Activated CD4-positive, alpha-beta T cell treated with anti-CD3 and anti-CD28 coated beads for 24 hours (primary cell): ENCODE measurements at places on chromosomes 11 and 22.

GRCh38 chr11:100093698-100094097, 593.4 kb upstream of the ARHGAP42 start:
- no peak for DNase-seq

GRCh38 chr11:126683766-126684728, 316.5 kb downstream of the KIRREL3 start:
- DNase-seq: no peak

DNA sequence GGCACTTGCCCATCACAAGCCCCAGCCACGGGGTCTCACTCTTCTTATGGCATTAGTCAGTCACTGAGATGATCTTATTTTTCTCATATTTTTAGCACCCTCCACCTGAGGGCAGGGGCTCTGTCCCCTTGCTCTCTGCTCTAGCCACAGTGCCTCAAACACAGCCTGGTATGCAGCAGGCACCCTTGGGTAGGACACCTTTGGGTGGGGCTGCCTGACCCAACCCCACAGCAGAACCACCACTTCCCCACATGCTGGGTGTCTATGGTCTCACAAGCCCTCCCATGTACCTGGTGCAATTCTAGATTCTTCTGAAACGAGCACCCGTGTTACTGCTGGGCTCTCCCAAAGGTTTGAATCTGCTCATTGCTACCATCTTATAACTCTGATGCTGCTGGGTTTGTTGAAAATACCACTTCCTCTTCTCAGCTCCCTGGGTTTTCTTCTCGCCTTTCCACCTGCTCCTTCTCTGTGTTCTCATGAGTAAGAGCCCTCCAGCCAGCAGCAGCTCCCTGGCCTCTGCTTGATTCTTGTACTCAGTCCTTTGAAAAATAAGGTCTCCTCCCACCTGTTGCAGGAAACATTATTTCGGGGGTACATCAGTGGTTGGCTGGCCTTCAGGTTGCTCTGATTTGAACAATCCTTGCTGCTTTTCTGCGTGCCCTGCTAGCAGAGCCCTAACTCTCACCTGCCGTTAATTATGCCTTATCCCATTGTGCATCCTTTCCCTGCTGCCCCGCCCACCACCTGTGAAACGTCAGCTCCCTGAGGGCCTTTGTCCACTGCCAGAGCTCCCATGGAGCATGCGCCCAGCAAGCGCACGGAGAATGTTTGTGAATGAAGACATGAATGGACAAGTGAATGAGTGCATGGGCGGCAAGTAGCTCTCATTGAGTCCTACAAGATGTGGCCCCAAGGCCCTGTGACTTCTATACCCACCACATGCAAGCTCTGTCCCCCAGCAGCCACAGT, 1181.6 kb downstream of the TBC1D22A start:
- no peak for DNase-seq

DNA sequence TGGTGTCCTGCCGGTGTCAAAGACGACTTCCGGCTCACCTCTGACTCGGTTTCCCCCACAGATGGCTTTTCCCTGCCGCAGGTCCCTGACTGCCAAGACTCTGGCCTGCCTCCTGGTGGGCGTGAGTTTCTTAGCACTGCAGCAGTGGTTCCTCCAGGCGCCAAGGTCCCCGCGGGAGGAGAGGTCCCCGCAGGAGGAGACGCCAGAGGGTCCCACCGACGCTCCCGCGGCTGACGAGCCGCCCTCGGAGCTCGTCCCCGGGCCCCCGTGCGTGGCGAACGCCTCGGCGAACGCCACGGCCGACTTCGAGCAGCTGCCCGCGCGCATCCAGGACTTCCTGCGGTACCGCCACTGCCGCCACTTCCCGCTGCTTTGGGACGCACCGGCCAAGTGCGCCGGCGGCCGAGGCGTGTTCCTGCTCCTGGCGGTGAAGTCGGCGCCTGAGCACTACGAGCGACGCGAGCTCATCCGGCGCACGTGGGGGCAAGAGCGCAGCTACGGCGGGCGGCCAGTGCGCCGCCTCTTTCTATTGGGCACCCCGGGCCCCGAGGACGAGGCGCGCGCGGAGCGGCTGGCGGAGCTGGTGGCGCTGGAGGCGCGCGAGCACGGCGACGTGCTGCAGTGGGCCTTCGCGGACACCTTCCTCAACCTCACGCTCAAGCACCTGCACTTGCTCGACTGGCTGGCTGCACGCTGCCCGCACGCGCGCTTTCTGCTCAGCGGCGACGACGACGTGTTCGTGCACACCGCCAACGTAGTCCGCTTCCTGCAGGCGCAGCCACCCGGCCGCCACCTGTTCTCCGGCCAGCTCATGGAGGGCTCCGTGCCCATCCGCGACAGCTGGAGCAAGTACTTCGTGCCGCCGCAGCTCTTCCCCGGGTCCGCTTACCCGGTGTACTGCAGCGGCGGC, 5.5 kb downstream of the B3GNT6 start:
- no peak for DNase-seq

GRCh38 chr11:101010899-101011298, 118.7 kb downstream of the PGR start:
- no peak for DNase-seq

DNA sequence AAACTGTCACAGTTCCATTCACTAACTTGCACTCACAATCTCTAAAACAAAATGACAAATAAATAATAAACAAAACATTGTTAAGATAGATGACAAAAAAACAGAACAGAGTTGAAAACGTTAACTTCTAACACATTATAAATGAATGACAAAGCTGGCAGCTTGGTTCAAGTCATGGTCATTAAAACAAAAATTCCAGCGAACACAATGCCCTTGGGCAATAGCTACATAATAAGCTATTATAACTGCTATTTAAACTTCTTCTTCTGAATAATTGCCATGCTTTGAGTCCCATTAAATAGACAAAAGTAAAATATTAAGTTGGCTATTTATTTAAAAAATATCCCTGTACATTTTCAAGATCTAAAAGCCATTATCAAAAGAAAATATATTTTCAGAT, 54.7 kb downstream of the PICALM start:
- DNase-seq: no peak

- DNase-seq: no peak
Observed at GRCh38 chr22:42884616-42885375, 27.7 kb upstream of the ARFGAP3 start.

GRCh38 chr11:68077617-68078582, 39.1 kb downstream of the TCIRG1 start:
- no peak for DNase-seq

DNA sequence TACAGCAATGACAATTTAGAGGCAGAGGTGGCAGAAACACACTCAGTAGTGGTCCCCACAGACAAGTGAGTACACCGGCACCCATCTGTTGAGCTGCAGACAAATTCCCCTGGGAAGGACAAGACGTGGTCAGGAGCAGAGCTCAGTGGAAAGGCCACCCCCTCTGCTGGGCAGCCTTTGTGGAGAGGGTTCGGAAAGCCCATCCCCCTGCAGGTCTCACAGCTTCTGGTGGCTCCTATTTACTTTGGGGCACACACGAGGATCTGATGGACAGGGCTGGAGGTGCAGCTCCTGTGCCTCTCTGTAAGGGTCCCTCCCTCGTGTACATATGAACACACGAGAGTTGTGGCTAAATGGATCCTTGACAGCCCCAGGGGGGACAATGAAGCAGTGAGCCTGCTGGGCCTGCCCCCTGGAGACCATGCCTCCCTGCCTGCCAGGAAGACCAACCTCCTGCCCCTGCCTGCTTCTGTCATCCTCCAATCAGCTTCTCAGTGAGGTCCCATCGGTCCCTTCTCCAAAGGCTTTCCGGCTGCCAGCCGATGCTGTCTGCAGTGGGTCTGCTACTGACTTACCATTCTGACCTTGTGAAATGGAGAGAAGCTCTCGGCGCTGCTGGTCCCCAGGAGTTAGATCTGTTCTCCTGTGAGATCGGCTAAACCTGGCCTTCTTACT, 161.5 kb downstream of the CACNA1I start:
- no peak for DNase-seq

DNA sequence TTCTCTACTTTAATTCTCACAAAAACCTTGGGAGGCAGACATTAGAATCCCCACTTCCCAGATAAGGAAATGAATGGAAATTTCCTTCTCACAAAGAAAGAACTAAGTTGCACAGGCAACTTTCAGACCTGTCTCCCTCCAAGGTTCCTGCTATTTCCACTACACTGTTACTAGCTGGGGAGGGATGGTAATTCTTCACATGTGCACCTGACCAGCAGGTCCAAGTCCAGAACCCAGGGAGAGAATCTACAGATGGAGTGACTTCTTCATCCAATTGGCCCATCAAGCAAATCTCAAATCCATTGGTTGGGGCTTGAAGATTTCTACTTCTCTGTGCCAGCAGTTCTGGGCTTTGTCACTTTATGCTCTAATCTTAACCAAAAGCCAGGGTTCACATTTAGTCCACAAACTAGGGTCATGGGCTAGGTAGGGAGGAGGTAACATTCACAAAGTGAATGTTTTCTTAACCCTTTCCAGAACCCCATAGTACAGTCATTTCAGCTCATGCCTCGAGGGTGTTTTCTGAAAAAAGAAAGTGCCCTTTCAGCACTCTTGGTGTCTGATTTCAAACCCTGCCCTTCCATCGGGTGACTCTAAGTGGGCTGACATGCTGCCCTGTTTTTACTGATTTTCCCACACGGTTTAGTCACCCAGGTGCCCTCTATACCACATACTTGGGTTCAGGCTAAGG, 2.7 kb downstream of the POU2AF1 start:
- no peak for DNase-seq

DNA sequence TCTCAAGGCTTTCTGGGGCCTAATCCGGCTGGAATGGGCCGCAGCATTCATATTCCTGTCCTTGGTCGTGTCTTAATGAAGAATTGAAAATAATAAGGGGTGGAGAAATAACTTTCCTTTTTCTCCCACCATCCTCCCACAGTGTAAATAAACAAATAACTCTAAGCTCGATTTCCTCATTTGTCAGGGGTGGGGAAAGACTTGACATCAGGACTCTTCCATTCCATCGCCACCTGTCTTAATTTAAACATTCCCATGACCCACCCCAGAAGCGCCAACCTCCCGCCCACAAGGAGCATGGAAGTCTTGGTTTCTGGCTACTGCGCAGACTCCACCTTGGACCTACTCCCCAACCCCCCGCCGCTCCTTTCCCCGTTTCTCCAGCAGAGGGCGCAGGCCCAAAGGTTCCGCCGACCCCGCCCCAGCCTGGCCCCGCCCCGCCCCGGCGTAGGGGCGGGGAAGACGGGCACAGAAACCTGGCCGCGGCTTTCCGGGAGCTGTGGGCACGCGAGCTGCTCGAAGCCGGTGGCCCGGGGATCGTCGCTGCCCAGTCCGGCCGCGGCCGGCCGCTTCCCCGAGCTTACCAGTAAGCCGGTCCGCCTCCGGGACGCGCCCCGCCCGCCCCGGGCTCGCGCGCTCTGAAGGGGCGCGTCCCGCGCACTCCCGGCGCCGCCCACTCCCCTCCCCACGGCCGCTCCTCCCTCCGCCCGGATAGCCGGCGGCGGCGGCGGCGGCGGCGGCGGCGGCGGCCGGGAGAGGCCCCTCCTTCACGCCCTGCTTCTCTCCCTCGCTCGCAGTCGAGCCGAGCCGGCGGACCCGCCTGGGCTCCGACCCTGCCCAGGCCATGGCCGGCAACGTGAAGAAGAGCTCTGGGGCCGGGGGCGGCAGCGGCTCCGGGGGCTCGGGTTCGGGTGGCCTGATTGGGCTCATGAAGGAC, at the start of gene CBL:
Gene CBL, plus strand, starts transcription at position 766 of the 937 bp plus-strand sequence. Its CDS starts 79 bp downstream, at position 845.
- DNase-seq: peak; percentile 100

DNA sequence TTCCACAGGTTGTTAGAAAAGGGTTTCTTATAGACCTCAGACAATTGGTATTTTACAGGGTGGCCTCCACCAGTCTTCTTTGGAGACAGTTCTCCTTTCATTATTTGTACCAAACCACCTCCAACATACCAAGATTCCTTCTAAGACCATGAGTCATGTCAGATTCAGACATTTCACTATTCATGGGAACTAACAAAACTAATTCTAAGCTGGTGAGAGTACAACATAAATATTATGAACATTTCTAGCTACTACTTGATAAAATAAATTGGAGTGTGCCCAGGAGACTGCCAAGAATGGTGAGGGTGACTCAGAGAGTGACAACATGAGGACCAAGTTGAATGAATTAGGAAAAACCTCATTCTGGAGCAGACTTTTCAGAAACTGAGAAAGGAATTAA, 494.6 kb upstream of the LRRC4C start:
- DNase-seq: no peak

DNA sequence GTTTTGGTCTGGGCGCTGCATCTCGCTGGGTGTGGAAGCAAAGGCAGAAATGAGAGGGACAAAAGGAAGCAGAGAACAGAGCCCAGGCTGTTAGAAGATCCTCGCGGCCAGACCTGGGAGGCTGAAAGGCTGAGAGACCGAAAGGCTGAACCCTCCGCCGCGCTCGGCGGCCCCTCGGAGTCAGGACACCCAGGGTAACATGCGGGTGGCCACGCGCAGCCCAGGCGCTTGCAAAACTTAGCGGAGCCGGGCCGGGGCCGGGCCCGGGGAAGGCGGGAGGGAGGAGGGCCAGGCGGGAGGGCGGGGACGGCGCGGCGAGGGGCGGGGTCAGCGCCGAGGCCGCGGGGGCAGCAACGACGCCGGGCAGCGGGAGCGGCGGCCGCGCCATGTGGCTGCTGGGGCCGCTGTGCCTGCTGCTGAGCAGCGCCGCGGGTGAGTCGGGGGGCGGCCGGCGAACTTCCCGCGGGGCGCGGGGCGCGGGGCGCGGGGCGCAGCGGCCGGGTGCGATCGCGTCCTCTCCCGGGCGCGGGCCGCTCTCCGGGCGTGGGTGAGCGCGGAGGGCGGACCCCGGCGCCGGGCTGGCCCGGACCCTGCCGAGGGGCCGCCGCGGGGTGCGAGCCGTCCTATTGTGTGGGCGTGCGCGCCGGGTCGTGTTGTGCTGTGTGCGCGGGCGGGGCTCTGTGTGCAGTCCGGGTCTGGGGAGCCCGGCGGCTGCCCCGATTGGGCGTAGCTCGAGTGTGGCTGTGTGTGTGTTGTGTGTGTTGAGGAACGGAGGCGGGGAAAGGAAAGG, at the start of gene LDLRAD3:
Gene LDLRAD3, plus strand, starts transcription at position 350 of the 790 bp plus-strand sequence. Its CDS starts 37 bp downstream, at position 387.
- peak; percentile 20 for DNase-seq
